ENCODE measurements at places on chromosomes 1 and 21.

GRCh38 chr1:37776946-37777516, 12.1 kb upstream of the EPHA10 start:
- no peak for DNase-seq

DNA sequence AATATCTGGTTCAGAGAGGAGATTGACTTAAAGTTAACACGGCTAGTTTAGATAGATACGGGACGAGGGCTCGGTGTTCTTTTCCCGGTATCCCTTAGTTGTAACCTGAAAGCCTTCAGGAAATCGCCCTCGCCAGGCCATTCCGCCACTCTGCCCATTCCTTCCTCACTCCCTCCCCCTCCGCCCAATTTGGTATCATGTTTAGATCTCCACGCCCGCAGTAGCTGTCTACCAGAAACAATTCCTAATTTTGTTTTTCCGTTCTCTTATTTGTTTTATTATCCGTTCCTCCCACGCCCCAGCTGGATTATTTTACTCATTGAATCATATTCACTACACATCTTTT, 685 bp upstream of the VAMP4 start:
- peak; percentile 77 for DNase-seq

DNA sequence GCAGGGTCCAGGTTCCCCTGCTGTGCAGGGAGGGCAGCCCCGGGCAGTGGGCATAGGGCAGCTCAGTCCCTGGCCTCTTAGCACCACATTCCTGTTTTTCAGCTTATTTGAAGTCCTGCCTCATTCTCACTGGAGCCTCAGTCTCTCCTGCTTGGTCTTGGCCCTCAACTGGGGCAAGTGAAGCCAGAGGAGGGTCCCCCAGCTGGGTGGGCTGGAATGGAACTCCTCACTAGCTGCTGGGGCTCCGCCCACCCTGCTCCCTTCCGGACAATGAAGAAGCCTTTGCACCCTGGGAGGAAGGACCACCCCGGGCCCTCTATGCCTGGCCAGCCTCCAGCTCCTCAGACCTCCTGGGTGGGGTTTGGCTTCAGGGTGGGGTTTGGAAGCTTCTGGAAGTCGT, 32.8 kb upstream of the LHX4 start:
- no peak for DNase-seq

- no peak for DNase-seq
Observed at GRCh38 chr1:111269825-111270406, 20.7 kb upstream of the CHIA start.

DNA sequence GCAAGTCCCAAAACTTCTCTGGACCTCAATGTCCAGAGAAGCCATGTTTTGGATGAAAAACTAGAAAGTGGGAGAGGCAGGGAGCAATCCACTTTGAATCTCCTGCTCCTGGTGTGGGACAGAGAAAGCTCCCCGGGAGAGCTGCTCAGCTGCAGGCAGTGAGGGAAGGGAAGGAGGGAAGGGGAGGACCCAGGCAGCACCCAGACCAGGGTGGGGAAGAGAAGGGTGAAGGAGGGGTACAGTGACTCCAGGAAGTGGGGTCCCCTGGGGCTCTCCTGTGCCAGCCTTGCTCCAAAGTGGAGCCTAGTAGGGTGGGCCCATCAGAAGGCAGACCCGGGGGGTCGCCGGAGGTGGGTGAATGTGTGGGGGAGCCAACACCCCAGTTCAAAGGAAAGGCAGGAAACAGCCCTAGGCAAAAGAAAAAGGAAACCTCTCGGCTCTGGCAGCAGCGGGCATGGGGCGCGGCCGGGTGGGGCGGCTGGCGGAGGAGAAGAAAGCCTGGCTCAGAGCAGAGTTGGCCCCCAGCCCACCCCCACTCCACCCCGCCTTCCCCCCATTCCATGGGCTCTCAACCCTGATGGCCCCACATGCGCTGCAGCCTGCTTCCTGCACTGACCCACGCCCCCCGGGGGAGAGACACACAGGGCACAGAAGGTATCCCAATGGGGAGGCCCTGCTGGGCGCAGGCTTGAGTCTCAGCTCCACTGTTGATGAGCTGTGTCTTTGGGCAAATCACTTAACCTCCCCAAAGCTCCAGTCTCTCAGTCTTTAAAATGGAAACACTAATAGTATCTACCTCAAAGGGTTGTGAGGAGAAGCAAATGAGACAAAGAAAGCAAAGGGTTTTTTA, 5.7 kb downstream of the LGR6 start:
- no peak for DNase-seq
